ENCODE measurements at places on chromosomes 16 and 17. TPM values are rescaled to one million over a fixed set of nuclear protein-coding genes. Genes with fewer than 3 reads are reported as not detected.

DNA sequence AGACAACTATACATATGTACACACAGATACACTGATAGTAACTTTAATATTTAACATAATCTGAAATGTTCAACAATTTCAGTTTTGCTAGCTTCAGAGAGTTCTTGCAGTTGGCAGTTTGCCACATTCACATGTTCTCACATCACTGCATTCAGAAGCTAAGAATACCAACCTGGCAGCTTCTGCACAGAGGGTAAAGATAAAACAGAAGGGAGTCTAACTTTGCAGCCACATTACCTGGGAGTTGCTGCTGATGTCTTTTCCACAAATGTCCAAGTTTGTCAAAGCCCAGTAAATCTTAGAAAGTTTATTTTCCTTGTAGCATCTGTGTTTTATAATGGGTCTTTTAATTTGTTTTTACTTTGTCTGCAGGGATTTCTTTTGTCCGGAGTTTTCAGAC lies 332.0 kb downstream of the BCAS3 start:
- peak; percentile 42 for DNase-seq

- peak; percentile 31 for DNase-seq
Measured at GRCh38 chr17:73902416-73903181, 258.4 kb upstream of the SDK2 start.

DNA sequence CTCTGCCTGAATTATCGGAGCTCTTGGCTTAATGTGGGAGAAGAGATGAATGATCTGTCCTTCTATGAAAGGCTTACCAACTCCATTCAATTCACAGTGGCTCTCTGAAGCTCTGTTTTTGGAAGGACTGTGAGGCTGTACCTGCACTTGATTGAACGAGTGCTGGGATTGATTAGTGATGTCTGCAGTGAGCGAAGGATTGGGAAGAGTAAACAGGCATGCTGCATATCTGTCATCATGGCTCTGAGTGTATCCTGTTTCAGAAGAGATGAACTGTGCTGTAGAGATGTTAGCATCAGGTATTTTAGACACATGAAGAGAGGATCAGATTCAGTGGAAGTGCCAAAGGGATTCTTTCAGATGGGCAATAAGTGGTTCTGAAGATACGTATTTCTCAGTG lies 564.0 kb downstream of the MAF start:
- no peak for DNase-seq

The HSF5 gene
- 0.50 TPM for total RNA-seq

Measured in spinal cord (tissue), 10 donors.